Activated T-cell treated with anti-CD3 and anti-CD28 coated beads for 1 hour (primary cell): ENCODE measurements at places on chromosomes 12 and 14.

DNA sequence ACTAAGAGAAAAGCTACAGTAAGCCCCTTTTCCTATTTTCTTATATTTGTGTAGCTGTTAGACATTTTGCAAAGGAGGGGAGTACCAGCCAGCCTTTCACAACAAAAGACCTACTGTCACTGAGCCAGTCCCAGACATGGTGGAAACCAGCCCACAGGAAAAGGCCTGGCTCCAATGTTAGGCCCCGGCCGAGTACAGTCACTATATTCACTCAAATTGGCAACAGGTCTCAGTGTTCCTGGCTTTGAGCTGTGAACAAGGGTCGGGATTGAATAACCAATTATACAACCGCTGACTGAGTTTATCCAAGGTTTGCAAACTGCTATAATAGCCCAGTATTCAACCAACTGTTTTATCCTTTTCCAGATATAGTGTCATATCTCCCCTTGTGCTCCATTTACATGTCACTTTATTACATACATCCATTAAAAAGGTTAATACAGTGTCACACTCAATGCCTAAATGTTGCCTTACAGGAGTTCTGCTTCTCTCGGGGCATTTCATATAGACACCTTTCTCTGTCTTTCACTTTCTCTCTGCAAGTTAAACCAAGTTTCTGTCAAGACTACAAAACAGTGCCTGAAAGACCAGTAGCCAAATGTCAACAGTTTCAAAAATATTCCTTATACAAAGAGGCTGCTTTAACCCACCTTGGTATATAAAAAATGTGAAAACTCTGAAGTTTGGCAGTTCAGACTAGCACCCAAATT, 178.1 kb downstream of the SOX5 start:
- no peak for DNase-seq

GRCh38 chr12:130198026-130198662, 35.9 kb downstream of the FZD10 start:
- DNase-seq = no peak

DNA sequence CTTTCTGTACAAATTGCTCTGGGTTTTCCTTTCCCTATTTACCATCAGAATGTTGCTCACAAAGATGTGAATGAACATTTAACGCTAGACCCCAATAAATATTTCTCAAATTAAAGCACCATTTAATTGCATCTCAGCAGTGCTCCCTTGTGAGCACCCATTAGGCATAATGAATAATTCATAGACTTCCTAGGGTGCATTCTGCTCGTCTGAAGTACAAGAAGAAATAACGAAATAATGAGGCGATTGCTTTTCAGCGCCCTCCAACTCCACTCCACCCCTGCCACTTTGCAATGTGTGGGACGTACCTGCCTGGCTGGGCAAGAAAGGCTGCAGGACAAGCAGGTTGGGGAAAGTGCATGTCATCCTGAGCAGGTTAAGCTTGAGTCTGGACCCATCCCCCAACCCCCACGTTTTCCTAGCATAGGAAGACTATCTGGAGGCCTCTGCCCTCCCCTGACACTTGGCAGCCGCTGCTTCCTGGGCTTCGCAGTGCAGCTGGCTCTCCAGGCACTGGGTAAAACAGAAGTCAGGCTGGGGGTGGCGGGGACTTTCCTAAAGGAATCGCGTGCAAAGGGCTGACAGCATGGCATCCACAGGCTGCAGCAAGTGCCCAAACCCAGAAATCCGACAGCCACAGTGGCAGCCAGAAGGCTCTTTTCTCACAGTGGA, 253.7 kb downstream of the DUSP6 start:
- DNase-seq = no peak

DNA sequence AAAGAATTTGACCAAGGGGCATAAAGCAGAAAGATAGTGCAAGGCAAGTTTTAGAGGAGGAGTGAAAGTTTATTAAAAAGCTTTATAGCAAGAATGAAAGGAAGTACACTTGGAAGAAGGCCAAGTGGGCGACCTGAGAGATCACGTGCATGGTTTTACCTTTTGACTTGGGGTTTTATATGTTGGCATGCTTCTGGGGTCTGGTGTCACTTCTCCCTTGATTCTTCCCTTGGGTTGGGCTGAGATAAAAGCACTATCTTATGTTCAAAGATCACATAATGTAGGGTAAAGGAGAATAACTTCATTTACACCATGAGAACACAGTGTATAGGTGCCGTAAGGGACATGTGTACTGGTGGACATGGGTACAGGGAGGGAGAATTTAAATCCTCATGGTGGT, 17.7 kb upstream of the TMEM30B start:
- DNase-seq = no peak

DNA sequence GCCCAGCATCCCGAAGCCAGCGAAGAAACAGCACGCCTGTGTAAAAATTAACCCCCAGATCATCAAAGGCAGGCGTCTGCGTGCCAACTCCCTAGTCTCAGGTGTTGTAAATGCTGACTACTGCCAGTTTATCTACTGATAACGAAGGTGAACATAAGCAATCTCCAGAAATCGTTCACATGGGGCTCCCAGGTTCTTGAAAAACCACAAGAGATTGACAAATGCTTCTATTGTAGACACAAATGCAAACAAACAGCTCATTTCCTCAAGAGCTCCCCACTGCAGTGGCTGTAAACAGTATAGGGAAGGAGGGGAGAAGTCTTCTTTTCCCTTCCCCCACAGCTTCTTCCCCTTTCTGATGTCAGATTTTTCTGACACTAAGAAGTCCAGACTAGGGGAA, 5.3 kb upstream of the PLEKHG3 start:
- no peak for DNase-seq
